IMR-90 (cell line): ENCODE measurements at places on chromosomes 4 and X. TPM values are rescaled to one million over a fixed set of nuclear protein-coding genes. Genes with fewer than 3 reads are reported as not detected.

HADH gene
- polyA plus RNA-seq = 21.1 and 22.6 TPM in 2 replicates

GRCh38 chr4:3266076-3266475, 17.1 kb downstream of the MSANTD1 start:
- H3K4me1 ChIP-seq = no peaks in the 10 kb centered on the region
- H3K27me3 ChIP-seq = peaks cover 27% of the 10 kb centered on the region
- H3K4me3 ChIP-seq = no peak overlapping the region
- DNase-seq = no peak

DNA sequence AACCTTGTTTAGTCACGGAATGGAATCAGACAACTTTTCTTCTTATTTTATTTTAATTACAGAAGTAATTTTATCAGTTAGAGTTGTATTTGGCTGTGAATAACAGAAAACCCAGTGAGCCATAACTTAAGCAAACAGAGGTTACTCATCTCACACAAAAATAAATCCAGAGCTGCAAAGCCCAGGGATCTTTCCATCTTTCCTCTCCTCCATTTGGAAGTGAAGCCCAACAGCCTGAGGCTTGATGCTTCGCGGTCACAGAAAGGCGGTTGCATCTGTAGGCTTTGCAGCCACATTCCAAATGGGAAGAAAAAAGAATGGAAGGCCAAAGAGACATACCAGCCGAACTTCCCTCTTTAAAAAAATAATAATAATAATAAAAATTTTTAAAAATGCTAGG, 22.6 kb downstream of the CHRNA9 start:
- H3K27ac ChIP-seq = no peak overlapping the region
- no peak for DNase-seq
- H3K4me3 ChIP-seq = no peak overlapping the region
- H3K36me3 ChIP-seq = no peaks in the 10 kb centered on the region
- H3K27me3 ChIP-seq = peaks cover 2% of the 10 kb centered on the region; the same call in 1 of the 2 replicates
- no peaks in the 10 kb centered on the region for H3K4me1 ChIP-seq

DNA sequence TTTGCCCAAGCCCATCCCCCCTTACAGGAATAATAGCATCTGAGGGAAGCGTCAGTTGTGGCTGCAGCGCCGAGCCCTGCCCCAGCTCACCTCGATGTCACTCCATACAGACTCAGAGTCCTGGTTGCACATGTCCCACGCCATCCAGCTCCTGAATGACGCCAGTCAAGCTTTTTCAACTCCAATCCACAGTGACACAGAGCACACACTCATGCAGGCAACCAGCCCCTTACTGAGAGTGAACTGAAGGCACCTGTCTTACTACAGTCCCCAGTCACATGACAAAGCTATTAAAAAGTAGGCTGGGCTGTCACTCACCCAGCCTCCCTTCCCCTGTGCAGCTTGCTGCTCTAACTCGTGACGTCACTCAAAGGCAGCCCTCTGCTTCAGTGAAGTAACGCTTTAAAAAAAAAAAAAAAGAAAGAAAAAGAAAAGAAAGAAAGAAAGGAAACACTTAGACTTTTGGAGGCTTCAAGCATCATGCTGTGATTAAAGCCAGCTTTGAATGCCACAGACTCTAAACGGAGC, at the start of gene PPARGC1A:
TSS of gene PPARGC1A (minus strand) at position 234 of the 528 bp plus-strand sequence. CDS start at position 144, 90 bp downstream.
- no peaks in the 10 kb centered on the region for H3K36me3 ChIP-seq
- H3K4me1 ChIP-seq = peaks cover 4% of the 10 kb centered on the region
- H3K4me3 ChIP-seq = peak within 1 kb of the TSS; percentile 35
- no peaks in the 10 kb centered on the region for H3K27me3 ChIP-seq

- peaks cover 5% of the 10 kb centered on the region for H3K27me3 ChIP-seq
- no peak overlapping the region for H3K27ac ChIP-seq
Observed at GRCh38 chr4:186481998-186482790, 73.2 kb downstream of the MTNR1A start.

GRCh38 chr4:15963001-15963451, at the start of gene FGFBP2:
FGFBP2 (minus strand) TSS chr4:15963175; CDS start chr4:15963129, 46 bp downstream.
- DNase-seq = peak; percentile 44
- H3K4me1 ChIP-seq = no peaks in the 10 kb centered on the region
- no peaks in the 10 kb centered on the region for H3K36me3 ChIP-seq

DNA sequence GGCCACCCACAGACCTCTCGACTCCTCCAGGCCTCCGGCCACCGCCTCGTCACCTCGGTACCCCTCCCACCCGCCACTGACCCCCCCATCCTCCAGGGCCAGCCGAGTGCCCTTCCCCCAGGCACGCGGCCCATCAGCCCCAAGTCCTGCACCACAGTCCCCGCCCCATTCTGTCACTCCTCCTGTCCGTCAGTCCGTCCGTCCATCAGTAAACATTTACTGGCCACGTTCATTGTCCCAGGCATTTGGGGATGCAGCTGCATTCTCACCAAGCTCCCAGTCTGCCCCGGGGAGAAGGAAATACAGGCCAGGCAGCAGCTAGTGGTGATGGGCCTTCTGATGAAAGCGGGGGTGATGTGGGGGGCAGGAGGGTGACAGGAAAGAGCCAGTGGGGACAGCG, 35.3 kb upstream of the FGFR3 start:
- no peaks in the 10 kb centered on the region for H3K4me1 ChIP-seq
- DNase-seq = no peak
- H3K4me3 ChIP-seq = no peak overlapping the region
- H3K27me3 ChIP-seq = no peaks in the 10 kb centered on the region; the same call in 1 of the 2 replicates
- no peak overlapping the region for H3K27ac ChIP-seq

- H3K36me3 ChIP-seq = no peaks in the 10 kb centered on the region
- H3K27ac ChIP-seq = no peak overlapping the region
- peak; percentile 42 for DNase-seq
- no peaks in the 10 kb centered on the region for H3K27me3 ChIP-seq
Observed at GRCh38 chrX:3697701-3698279, 15.7 kb downstream of the PRKX start.

DNA sequence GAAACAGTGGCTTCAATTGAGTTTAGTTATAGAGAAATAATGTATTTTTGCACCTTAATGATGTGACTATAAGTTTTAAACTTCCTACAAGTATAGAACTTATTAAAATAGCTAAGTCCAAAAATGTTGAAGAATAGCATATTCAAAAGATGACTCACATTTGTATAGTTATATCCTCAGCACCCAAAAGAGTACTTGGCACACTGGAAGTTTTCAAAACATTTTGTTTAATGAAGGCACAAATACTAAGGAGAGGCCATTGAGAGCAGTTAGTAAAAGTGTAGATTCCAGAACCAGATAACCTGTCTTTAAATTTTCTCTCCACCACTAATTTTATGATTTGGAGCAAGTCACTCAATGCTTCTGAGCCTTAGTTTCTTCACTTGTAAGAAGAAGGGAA, 226.9 kb upstream of the MID1 start:
- H3K27me3 ChIP-seq = no peaks in the 10 kb centered on the region
- no peak overlapping the region for H3K27ac ChIP-seq
- no peaks in the 10 kb centered on the region for H3K36me3 ChIP-seq
- DNase-seq = peak; percentile 29

- H3K4me1 ChIP-seq = peaks cover 20% of the 10 kb centered on the region
- peak; percentile 80 for DNase-seq
- no peak overlapping the region for H3K4me3 ChIP-seq
- H3K36me3 ChIP-seq = no peaks in the 10 kb centered on the region
- H3K27ac ChIP-seq = peak overlapping the region; percentile 81; the same call in 1 of the 2 replicates
- H3K27me3 ChIP-seq = no peaks in the 10 kb centered on the region
Observed at GRCh38 chrX:118520216-118521206, 24.9 kb downstream of the DOCK11 start.
